CD4-positive, alpha-beta T cell treated with Interleukin-10 for 1 hour (primary cell): ENCODE measurements at places on chromosomes 3 and 15.
A peak's percentile ranks its signal among the peaks of the same experiment; 100 is the strongest.

DNA sequence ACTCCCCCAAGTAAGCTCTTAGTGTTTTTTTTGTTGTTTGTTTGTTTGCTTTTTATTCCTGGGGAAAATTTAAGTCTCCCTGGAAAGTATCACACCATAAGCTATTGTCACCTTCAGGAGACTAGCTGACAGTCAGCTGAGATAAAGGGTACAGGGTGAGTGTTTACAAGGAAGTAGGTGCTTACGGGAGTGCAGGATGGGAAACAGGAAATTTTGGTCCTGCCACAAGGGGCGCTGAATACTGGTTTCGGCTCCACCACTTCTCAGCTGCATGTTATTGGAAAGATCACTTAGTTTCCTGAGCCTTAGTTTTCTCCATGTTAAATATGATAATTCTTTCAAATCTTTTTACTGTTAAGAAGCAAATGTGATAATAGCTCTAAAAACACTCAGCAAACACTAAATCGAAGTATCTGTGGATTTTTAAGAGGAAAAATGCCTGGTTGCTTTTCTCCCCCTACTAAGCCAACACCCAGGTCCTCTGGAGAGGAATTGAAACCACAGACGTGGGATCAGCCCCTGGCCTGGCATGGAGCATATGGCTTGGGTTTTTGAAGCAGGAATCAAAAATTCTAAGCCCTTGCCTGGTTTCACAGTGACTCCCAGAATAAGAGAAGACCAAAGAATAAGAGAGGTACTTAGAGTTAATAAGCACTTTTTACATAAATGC, 90.7 kb downstream of the SCN11A start:
- peak; percentile 18 for DNase-seq

DNA sequence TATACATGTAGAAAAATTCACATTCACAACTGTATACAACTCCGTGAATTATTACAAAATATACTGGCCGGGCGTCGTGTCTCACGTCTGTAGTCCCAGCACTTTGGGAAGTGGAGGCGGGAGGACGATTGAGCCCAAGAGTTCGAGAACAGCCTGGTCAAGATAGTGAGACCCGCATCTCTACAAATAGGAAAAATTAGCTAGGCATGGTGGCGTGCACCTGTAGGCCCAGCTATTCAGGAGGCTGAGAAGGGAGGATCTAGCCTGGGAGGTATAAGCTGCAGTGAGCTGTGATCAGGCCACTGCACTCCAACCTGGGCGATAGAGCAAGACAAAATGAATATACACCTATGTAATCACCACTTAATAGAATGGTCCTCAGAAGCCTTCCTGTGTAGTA, 1.3 kb downstream of the RAD51 start:
- no peak for DNase-seq

- no peak for DNase-seq
Observed at GRCh38 chr3:102736288-102736974, 301.6 kb downstream of the ZPLD1 start.

GRCh38 chr3:184174284-184174645, 390 bp upstream of the AP2M1 start:
- DNase-seq, result no peak

- DNase-seq, result no peak
Observed at GRCh38 chr3:42513121-42513520, 10.7 kb downstream of the VIPR1 start.

- DNase-seq, result no peak
Observed at GRCh38 chr15:50735156-50735555, 30.4 kb downstream of the SPPL2A start.

- no peak for DNase-seq
Observed at GRCh38 chr3:106068381-106068780, 199.6 kb upstream of the CBLB start.

DNA sequence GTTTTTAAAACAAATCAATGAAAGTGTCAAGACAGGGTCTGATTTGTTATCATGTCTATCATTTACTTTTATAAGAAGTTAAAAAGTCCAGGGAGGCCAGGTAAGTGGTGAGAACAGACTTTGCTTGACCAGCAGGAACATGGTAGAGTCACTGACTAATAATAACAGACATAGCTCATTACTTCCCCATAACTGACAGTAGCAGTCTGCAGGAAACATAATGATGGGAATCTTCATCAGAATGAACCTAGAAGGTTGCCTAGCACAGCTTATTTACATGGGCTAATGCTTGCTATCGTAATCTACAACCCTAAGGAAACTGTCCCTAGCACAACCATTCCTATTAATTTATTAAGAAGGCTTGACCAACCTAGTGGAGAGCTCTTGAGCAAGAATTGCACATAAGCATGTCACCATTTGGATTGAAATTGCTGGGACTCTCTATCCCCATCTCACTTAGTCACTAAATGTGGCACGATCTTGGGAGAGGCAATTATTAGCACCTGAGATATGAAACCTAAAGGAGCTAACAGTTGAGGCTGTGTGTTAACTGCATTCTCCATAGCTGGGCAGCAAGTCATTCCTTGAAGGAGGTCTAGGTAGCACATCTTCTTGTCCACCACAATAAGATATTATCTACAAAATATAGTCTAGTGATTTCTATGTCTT, 139.6 kb upstream of the ZBTB20 start:
- DNase-seq, result no peak

DNA sequence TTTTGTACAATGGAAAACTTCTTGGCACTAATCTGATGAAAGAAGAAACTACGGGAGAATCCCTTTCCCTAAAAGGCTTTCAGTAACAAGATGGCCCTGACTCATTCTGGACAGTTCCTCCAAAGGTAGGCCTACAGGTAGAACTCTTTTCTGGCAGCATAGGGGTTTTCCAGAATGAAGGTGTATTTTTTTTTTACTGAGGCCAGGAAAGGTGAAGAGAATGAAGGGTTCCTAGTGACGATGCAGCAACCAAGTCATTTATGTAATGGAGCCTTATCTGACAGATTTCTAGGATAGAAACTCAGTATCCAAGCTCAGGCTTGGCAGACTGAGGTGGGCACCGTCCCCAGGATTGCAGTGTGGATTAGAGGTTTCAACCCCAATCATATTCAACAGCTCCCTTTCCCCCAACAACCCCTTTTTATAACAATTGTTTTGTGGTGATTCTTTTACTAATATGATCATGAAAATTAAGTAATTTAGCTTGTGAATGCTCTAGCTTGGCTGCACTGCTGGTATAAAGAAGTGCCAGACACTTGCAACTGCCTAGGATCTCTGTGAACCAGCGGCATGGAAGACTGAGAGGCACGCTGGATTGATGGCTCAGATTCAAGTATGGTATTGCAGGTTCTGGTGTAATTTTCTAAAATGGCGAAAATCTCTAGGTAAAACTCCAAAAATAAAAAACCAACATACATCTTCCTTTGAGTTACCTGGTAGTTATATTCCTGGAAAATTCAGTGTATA, 8.7 kb upstream of the TRIM69 start:
- peak; percentile 73 for DNase-seq

DNA sequence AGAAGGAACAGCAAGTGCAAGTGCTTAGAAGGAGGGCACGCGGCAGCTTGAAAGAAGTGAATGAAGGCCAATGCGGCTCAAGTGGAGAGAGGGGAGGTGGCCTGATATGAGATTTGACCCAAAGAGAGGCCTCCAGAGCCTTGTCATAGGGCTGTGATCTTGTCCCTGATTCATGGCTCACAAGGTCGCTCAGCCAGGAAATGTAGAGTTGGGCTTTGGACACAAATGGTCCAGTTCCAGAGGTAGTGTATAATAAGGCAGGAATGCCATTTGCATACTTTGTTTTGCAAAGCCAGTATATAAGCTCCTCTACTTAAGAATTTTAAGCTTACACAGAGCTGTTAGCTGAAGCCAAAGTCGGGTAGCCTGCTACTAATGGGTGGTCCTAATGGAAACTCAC, 33.7 kb downstream of the HGD start:
- DNase-seq, result no peak

- DNase-seq, result no peak
Observed at GRCh38 chr3:136106101-136106500, 90.0 kb downstream of the MSL2 start.

DNA sequence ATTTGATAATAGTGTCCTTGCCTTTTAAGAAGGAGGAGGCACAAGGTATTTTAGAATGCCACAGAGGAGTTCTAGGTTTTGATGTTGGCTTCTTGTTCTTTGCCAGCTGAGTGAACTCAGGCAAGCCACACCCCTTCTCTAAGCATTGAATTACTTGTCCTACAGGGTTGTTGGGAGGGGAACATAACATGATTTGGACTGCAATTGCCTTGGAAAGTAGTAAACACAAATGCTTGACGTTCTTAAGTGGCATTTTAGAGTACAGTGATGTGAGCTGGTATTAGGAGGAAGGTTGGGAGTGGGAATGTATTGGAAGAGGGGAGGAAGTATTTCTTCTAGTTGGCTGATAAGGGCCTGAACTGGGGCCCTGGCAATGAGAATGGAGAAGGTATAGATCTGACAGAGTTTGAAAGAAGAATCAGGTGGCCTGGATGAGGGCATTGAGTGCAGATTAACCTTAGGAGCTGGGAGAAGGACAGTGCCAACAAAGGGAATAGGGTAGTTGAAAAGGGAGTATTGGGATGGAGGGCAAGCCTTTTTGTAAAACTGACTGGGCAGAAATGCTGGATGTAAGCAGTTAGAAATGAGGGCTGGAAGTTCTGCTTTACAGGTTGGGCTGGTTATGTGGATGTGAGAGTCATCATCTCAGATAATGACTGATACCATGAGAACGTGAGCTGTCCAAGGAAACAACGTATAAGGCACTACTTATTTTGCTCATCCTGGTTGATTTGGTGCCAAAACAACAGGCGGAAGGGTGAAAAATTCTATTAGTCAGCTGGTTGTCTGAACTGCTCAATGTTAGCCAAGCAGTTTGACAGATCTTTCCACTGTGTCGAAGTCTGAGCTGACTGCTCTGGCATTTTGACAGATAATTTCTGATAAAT, 16.7 kb downstream of the KAT2B start:
- no peak for DNase-seq

DNA sequence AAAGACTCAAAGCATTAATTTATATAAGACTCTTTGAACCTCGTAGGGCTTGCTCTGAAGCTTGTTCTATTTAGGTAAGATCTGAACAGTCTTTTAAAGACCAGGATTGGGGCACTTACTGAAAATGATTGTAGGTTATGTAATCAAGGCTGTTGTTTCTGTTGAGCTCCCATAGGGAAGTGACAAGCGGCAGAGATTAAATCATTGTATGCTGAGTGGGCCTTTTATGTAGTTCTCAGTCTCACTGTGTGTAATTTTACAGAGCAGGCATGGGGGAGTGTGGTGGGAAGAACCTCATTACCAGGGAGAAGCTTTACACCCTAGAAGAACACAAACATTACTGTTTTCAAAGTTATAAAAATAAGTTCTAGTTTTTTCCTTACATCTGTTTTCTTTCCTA, 160.0 kb upstream of the SNTN start:
- DNase-seq, result no peak

GRCh38 chr3:19559724-19560442, 374.1 kb downstream of the EFHB start:
- DNase-seq, result no peak

DNA sequence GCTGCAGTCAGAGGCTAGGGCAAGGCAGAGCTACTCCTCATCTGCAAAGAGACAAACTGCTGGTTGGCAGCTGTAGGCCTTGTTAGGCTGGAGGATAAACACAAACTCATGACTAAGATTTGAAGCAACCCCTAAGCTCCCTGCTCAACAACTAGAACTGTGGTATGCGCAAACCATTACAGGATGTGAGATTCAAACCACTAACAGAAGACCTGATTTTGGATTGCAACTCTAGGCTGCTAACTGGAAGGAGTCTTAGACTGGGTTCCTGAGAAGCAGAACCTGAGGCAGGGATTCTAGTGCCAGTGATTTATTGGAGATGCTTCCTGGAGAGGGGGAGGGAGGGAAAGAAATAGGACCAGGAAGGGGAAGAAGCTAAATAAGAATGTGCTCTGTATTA, 22.5 kb downstream of the CCR4 start:
- peak; percentile 55 for DNase-seq

DNA sequence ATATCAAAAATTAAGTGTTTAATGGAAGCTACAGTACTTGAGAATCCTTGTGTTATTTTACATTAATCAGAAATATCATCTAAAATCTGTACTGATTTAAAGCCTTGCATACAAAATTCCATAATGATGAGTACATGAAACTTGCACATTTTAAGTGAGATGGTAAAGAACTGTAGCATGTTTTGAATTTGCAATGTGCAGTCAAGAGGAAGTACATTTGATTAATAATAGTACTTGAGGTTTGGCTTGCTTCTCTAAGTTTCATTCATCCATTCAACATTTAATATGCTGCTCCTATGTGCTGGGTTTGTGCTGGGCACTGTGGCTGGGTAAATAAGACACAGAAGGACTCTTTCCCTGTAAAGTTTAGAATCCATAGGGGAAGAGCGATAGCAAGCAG, 332.3 kb downstream of the CNTN3 start:
- no peak for DNase-seq

- DNase-seq, result no peak
Observed at GRCh38 chr15:87736891-87737389, 519.6 kb downstream of the NTRK3 start.

GRCh38 chr3:13574798-13575451, 26.0 kb downstream of the FBLN2 start:
- no peak for DNase-seq

DNA sequence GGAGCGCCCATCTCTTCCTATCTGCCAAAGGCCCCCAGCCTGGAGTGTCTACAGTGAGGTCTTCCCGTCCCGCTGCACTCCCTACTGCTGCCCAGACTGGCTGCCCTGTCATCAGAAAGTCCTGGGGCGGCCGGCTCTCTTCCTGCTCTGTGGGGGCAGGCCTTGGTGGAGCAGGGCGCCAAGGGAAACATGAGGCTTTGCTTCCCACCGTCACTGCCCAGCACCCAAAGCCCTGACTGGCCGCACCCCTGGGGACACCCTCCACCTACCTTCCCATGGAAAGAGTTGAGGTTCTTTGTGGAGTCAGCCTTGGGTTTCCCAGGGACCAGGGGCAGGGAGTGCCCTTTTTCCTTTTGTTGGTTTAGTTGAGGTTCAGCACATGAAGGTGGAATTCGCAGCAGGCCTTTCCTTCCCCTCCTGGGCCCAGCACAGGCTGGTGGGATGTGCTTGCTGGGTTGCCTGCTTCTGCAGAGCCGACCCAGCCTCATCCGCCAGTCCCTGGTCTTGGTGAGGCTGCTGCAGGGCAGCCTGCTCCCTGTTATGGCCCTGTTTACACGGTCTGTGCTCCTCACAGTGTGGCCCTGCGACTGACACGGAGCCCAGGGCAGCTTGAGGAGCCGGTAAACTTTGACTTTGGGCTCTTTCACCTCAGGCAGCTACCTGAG, 51.8 kb upstream of the PLXNA1 start:
- DNase-seq, result no peak

DNA sequence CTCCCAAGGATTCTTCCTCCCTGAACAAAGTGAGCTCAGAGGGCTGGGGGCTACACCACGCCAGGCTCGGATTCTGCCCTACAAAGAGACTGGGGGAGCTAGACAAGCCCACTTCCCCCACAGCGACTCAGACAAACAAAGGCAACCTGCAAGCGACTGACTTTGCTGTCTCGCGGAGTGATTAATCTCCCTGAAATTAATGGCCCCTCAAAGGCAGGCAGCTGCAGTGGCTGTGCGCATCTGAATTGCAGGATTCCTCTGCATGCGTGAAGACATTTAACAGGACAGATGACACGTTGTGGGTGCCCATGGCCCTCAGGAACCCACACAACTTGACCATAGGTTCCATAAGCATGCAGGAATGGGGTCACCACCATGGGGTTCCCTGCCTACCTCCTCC, 18.4 kb downstream of the CTXND1 start:
- no peak for DNase-seq

GRCh38 chr3:197082871-197083270, 53.3 kb upstream of the MELTF start:
- no peak for DNase-seq

GRCh38 chr3:2948882-2949281, 161.3 kb downstream of the IL5RA start:
- DNase-seq, result no peak

- no peak for DNase-seq
Observed at GRCh38 chr3:42421818-42422796, 11.7 kb upstream of the LYZL4 start.
